ENCODE measurements at places on chromosomes 3 and 15.
A peak's percentile ranks its signal among the peaks of the same experiment; 100 is the strongest.

GRCh38 chr3:112778353-112778948, 68.2 kb downstream of the CD200R1L start:
- DNase-seq, result peak; percentile 78

DNA sequence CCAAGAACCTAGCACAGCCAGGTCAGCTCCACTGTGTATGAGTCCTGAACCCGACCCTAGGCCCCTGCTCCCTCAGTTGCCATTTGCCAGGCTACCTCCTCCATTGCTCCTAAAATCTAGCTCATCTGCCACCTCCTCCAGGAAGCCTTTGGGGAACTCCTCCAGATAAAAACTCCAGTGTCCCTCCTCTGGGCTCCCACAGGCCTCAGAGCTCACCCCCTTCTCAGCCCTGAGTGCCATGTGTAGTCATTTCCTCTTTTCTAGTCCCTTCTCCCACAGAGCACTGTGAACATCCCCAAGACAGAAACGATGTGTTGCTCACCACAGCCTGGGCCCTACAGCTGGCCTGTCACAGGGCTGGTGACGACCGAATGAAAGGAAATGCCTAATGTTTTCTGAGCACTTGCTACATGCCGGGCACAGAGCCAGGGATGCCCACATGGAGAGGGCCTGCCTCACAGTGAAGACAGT, 61.0 kb downstream of the IQSEC1 start:
- no peak for DNase-seq

- no peak for DNase-seq
These were observed 32.0 kb upstream of the SEMA6D start for GRCh38 chr15:47685141-47685870.

DNA sequence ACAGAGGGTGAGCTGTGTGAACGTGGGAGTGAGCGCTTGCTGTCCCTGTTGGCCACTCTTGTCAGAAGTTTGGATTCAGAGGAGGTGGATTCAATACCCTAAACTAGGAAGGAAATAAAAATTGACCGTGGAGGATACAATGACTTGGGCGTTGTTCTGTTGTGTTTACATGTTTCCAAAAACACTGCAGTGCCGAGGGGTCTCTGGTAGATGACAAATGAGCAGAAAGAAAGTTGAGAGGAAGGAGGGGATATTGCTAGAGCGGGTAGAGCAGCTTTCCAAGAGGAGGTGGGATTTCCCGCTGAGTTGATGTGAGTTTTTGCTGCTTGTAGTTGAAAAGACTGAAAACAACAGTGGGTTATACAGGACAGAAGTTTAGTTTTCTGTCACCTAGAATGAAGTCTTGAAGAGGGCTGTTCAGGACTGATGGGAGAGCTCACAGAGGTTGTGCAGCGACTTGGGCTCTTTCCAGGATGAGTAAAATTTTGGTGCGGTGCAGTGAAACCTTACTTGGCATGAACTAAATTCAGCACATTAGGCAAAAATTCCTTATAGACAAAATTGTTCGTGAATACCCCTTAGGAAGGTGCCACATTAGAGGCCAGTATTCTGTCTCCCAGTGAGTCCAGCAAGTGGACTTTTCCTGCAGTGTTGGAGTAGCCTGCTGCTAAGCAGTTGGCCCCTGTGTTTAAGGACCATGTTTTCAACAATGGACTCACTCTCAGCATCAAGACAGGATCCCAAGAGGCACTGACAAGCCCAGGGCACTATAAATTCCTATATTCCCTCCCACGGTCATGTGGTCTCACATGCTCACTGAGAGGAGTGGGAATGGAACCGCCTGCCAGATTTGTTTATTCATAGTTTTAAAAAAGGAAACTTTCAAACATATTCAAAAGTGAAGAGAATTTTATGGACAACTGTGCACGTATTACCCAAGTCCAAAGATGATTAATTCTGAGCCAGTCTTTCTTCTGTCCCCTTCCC, 435.0 kb upstream of the C2CD4B start:
- no peak for DNase-seq

GRCh38 chr3:48502728-48503168, 1.2 kb downstream of the SHISA5 start:
- DNase-seq, result no peak

- no peak for DNase-seq
These were observed 25.6 kb downstream of the TEX9 start for GRCh38 chr15:56390739-56391267.
